T-helper 9 cell (primary cell): ENCODE measurements at places on chromosomes 1 and 21.

GRCh38 chr1:204478172-204478899 is 16.3 kb downstream of the PIK3C2B start:
- no peak for DNase-seq

GRCh38 chr1:21338573-21339355 is 48.5 kb upstream of the ECE1 start:
- DNase-seq = no peak

DNA sequence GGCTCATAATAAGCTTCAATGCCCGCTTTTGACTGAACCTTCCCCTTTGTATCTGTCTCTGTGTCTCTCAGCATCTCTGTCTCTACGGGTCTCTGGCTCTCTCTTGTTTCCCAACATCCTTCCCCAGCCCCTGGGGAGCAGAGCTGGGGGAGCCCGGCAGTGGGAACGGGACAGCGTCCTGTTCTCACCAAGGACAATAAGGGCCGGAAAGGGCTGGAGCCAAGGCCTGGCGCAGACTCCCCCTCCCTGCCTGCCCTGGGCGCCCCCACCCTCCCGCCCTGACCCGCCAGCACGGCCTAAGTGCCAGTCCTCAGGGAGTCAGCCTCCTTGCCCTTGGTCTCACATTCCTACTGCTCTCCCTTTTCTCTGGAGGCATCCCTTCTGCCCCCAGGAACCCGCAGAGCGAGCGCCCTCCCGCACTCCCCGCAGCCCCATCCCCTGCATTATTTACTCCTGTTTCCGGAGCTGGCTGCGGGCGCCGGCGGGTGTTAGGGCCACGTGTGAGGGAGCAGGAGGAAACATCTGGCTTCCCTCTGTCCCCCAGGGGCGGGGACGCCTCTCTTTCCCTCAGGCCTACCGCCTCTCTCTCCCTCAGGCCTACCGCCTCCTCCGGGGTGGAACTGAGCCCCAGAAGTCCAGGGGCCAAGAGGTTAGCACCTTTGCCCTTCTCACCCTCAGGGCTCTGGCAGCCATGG is 6.5 kb downstream of the KRTCAP2 start:
- no peak for DNase-seq

DNA sequence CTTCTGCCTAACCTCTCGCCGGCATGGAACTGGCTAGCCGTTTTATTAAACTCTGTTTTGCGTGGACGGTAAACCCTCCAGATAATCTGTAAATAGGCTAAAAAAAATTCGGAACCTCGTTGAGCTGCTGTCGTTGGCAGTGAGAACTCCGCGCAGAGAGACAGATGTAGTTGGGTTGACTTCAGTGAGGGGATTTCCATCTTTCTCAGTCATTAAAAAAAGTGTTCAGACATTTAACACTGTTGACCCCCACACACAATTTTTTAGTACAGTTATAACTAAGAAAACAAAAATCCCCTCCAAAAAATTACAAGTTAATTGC is 464 bp downstream of the PARK7 start:
- no peak for DNase-seq

DNA sequence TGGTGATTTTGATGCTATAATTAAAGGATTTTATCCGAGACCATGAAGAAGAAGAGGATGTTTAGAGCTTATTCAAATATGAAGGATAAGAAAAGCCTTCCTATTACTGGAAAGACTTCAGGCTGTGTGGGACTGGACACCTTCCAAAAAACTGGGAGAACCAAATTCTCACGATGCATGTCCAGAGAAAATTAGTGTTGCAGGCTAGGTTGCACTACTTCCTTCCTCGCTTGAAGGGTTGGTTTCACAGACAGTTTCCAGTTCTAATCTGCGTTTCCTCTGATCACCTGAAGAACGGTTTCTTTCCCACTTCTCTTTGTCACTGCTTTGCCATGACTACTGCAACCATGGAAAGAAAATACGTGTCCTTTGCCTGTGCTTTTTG is 2.0 kb downstream of the MTARC2 start:
- no peak for DNase-seq

DNA sequence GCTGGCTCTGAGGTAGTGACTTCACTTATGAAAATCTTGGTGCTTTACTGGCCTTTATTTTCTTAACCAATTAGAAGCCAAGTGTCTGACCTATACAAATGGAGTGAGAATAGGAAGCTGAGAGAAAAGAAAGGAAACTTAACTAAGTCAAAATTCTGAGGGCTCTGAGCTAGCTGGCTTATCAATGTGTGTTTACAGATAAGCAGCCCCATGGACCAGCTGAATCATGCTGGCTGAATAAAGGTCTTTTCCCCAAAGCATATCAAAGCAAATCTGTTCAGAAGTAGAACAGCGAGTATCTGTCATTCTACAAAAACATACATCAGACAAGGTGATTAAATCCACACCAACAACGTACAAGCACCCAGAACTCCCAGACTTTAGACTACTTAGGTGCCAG is 117.2 kb downstream of the BRINP2 start:
- no peak for DNase-seq

GRCh38 chr1:24827379-24828135 is 82.3 kb downstream of the CLIC4 start:
- DNase-seq = no peak

DNA sequence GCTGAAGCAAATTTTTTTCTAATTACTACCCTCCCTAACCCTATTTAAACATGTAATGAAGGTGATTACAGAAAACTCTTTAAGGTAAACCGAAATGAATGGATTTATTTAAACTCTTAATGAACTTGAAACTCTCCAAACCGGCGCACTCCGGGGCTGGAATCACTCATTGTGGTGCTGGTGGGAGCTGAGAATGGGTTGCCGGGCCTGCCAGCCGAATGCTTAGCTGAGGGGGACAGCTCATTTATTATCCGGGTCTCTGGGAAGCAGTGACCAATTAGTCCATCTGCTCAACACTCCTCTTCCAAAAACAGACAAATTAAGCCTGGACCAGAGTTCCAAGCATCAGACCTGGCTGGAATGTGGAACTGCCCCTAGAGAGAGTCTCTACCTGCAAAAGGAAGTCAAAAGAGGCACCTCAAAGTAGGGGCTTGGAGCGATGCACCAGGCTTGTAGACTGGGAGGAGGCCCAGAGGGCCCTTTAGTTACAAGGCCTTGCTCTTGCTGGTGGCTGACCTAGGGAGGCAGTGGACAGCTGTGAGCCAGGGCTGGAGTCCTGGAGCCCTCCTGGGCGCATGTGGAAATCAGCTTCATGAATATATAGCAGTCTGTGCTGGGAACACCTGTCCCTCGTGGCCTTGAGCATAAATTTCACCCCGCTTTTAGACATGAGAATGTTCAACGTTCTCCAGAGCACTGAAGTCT is 320.7 kb downstream of the AJAP1 start:
- DNase-seq = no peak

GRCh38 chr1:245469734-245470133 is 314.9 kb downstream of the KIF26B start:
- DNase-seq = no peak

DNA sequence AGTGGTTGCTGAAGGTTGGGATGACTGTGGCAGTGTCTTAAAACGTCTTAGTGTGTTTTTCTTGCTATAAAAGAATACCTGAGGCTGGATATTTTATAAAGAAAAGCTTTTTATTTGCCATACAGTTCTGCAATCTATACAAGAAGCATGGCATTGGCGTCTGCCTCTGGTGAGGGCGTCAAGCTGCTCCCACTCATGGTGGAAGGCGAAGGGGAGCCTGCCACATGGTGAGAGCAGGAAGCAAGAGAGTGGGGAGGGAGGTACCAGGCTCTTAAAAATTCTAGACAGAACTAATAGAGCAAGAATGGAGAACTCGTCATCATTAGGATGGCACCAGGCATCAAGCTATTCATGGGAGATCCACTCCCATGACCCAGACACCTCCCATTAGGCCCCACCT is 140.5 kb downstream of the CACNA1E start:
- DNase-seq = no peak

DNA sequence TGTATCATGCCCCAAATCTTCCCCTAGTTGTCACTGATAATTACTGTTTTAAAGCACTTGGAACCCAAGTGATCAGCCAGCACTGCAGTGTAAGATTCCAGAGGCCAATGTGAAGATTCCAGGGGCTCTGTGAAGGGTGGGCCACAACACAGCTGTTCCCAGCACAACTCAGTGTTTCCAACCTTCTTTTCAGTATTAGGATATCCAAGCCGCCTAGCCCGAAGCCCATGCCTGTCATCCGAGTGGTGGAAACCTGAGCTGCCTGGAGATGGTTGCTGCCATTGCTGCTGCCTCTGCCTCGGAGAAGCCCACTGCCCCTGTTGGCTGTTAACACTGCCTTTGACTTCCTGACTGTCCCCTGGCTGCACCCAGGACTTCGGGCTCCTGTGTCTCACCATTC is 30.4 kb upstream of the SNX27 start:
- no peak for DNase-seq

GRCh38 chr1:3863231-3863935 is 6.1 kb downstream of the DFFB start:
- DNase-seq = no peak

DNA sequence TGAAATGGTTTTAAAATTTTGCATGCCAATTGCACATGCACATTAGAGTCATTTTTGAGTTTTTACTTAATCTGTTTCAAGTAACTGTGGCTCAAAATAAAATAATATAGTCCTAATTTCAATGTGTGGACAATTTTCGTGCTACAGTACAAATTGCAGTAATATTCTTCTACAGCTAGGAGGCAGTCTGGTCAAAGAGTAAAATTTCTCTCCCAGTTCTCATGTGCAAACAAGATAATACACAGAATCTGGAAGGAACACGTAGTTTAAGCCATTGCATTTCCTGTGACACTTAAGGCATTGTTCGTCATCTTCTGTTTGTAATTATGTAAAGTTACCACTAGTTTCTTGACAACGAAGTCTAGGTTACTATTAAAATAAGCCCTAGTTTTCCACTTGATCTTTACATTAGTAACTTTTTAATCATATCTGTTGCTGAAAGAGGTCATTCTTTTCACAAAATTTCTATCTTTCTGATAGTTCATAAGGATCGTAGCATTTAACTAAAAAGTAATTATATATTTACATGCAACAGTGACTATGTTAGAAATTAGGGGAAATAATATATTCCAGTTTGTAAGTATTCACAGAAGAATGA is 28.9 kb downstream of the ODR4 start:
- no peak for DNase-seq

DNA sequence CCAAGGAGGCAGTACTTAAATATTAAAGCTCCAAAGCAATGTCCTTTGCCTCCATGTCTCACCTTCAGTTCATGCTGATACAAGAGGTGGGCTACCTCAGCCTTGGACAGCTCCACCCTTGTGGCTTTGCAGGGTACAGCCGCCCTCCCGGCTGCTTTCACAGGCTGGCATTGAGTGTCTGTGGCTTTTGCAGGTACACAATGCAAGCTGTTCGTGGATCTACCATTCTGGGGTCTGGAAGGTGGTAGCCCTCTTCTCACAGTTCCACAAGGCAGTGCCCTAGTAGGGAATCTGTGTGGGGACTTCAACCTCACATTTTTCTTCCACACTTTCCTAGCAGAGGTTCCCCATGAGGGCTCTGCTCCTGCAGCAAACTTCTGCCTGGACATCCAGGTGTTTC is 324.8 kb downstream of the COL11A1 start:
- no peak for DNase-seq

DNA sequence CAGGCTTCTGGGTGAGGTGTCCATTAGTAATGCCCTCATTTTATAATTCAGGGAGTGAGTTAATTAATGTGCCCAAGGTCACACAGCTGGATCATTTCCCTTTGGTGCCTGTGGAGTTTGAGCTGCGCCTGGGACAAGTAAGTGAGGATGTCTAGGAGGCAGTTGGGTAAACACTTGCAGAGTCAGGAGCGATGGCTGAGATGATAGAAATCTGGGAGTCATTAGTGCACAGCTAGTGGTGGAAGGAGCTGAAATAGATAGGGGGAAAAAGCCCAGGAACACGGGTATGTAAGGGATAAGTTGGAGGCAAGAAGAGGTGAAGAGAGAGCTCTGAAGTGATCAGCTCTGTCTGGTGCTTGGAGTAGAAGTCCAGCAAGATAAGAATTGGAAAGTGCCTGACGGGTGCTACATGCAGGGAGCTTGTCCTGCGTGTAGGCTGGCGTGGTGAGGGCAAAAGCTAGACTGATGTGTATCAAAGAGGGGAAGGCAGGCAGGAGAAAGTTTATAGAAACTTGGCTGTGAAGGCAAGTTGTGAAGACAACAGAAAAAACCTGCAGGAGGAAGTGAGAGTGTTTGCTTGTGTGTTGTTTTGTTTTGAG is 1.7 kb upstream of the SCAF4 start:
- DNase-seq = no peak

DNA sequence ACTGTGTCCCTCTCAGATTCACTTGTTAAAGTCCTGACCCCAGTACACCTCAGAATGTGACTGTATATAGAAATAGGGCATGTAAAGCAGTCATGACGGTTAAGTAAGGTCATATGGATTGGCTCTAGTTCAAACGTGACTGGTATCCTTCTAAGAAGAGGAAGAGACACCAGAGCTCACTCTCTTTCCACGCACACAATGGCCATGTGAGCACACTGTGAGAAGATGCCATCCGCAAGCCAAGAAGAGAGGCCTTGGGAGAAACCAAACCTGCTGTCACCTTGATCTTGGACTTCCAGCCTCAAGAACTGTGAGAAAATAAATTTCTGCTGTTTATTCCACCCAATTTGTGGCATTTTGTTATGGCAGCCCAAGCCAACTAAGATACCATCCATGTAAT is 56.8 kb upstream of the IRF2BP2 start:
- no peak for DNase-seq

DNA sequence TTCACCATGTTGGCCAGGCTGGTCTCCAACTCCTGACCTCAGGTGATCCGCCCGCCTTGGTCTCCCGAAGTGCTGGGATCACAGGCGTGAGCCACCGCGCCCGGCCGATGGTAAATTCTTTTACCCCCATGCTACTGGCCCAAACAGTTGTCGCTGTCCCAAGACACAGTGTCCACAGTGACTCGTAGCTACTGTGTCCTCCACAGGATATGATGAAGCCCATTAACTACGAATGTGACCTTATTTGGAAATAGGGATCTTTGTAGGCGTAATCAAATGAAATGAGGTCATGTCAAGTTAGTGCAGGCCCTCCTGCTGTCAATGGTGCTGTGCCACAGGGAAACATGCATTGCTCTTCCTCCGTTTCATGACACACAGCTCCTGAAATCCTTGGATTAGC is 8.5 kb downstream of the FNDC10 start:
- no peak for DNase-seq
